Calu3 (cell line): ENCODE measurements at places on chromosomes 7 and 10. TPM values are rescaled to one million over a fixed set of nuclear protein-coding genes. Genes with fewer than 3 reads are reported as not detected.
A peak's percentile ranks its signal among the peaks of the same experiment; 100 is the strongest.

PHTF2 gene
- total RNA-seq: 19.0 and 20.3 TPM in 2 replicates

- no peaks in the 10 kb centered on the region for H3K36me3 ChIP-seq
- DNase-seq: no peak
- peaks cover 48% of the 10 kb centered on the region for H3K4me1 ChIP-seq
- peak overlapping the region; percentile 42 for H3K27ac ChIP-seq
Measured at GRCh38 chr7:50962281-50962883, 179.7 kb upstream of the GRB10 start.

GRCh38 chr7:148238761-148239325 is 351.7 kb upstream of the C7orf33 start:
- H3K36me3 ChIP-seq: no peaks in the 10 kb centered on the region
- H3K4me3 ChIP-seq: no peak overlapping the region
- peaks cover 12% of the 10 kb centered on the region for H3K27me3 ChIP-seq

DNA sequence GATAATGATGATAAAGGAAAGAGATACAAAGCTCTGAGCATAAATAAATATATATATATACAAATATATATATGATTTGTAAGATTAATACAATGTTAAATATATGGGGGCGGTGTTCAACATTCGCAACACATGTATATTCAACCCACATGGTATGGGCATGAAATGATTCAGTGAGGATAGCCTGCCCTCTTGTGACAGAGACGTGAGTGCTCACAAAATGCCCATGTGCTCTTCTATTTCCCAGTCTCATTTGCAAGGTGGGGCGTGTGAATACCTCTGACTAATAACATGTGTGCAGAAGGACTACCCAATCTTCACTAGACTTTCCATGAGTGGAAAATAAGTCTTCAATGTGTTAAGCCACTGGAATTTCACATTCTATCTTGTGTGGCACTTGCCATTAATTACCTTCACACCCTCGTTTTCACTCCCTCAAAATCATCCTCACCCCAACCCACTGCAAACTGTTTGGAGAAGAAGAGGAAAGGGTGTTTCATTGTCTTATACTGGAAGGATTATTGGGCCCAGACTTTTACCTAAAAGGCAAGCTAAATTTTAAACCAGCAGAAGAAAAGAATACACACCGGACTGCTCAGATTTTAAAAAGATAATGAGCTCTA is 26.9 kb downstream of the ASAH2 start:
- DNase-seq: peak; percentile 52
- H3K27ac ChIP-seq: no peak overlapping the region
- no peak overlapping the region for H3K4me3 ChIP-seq
- H3K36me3 ChIP-seq: no peaks in the 10 kb centered on the region
- H3K27me3 ChIP-seq: peaks cover 52% of the 10 kb centered on the region
